ENCODE measurements at places on chromosomes 4 and X.

- no peak for DNase-seq
Observed at GRCh38 chr4:156999175-156999517, 27.5 kb upstream of the PDGFC start.

DNA sequence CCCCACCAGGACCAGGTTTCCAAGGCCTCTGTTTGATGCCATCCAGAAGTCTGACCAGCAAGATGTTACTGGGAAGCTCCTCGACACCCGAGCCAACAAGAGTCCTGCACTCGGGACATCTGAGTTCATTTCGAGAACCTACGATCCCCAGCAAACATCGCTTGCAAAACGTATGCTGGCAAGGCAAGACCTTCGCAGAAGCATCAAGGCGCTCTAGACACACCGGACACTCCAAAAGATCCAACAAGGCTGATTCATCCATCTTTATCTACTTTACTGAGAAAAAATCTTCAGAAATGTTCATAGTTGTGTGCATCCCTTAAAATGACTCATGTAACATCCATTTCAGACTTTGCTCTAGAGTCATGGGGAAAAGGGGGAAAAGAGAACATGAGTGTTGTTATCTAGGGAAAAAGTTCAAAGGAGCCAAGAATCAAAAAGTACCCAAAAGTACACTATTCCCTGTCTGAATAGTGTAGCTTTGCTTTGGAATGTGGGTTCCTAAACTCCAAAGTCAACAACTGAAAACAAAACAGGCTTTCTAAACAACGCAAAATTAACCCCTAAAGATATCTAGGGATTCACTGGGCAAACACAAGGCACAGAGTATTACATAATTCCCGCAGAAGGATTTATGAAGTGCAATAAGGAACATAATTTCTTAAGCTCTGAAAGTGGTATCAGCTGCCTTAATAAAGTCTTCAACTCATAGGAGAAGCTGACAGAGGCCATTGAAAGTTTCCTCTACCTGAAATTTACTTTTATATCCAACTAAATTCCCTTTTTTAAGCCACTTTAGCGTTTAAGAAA, 1.6 kb downstream of the SH3RF1 start:
- DNase-seq = no peak

DNA sequence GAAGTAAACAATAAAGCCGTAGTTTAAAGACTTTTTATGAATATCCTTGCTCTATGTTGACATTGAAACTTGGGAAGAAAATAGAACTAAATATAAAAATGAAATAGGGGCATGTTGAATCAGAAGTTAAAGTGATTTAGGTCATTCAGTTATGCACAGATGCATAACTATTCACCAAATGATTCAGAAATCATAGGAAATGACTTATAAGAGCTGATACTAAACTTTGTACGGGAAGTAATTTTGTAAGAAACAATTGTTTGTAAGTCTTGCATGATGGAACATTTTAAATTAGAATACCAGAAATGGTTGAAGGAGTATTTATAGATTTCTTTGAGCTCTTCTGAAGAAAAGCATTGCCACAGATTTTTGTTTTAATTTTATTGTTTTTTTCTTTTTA, 246.5 kb downstream of the CPE start:
- DNase-seq = no peak

DNA sequence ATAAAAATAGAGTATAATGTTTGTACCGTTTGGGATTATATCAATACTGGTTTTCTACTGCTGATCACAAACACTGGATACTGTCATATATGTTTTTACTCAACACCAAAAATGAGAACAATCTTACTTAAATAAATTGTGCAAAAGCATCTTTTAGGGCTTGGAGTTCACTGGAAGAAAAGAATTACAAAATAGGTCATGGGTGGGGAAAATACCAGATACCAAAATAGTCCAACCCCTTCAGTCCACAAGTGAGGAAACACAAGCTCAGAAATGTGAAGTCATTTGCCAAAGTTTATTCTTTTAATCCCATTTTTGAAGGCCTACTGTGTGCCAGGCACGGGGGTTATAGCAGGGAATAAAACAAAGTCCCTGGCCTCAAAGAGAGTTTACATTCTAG, 64.4 kb downstream of the ADGRG2 start:
- no peak for DNase-seq

DNA sequence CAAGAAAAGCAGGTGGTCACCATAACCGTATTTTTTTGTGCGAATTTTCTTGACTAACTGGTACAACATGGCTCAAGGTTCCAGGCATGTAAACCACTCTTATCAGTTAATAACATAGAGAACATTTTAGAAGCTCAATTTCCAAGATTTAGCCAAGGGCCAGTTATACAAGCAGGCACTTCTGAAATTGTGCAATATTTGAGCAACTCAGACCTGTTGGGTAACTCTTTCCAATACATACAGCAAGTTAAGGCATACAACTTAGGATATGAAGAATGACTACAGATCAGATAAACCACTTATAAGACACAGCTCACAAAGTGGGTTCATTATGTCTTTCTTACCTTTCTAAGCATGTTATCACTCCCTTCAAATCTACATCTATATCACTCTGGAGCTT, 43.9 kb downstream of the ZNF280C start:
- no peak for DNase-seq

DNA sequence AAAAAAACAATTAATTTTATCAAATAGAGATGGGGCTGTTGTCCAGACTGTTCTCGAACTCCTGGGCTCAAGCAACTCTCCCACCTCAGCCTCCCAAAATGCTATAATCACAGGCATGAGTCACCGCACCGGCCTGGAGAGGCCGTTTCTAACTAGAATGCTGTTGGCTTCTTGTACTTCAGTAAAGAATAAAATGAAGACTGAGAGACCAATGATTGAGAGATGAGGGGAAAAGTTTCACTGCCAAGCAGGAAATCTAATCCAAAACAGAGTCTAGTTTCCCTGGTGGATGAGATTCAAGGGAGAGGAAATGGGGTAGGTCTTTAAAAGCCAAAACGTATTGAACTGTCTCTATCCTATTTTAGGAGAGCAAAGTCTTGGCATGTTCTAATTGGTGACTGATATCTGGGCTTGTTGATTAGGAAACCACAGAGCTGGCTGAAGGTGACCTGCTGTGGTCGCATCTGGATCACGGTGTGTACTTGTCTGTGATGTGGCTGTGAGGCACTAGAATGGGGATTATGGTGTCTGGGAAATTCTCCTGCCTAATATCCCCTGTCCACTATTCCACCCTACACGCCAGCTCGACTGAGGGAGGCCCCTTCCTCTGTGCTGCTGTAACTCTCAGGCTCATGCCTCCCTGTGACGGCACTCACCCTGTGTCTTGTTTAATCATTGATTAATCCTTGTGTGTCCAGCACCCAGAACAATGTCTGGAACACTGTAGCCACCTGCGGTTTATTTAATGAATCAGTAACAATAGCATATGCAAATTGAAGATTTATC, 15.0 kb upstream of the TRIM2 start:
- DNase-seq = no peak

GRCh38 chr4:101306764-101307615, 40.3 kb downstream of the PPP3CA start:
- no peak for DNase-seq

Measured in stimulated activated CD8-positive, alpha-beta memory T cell treated with anti-CD3 and anti-CD28 coated beads, Interleukin-7, amount 100 ng/mL, for 48 hours (primary cell).